ENCODE measurements at places on chromosomes 6 and 20.

DNA sequence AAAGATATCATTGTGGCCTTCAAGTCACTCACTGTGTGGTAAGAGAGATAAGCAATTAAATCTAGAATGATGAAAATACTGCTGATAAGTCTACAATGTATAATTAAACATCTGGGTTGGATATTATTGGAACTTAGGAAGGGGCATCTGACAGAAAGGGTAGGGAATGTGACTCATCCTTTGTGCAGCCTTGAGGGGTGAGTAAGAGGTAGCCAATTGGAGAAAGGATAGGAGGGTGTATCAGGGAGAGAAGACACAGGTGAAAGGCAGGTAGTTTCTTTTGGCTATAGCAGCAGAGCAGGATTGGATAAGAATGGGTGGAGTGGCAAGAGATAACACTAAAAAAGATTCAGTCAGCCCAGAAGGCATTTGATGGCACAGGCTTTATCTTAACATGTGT, 182.0 kb downstream of the COL21A1 start:
- DNase-seq = no peak

DNA sequence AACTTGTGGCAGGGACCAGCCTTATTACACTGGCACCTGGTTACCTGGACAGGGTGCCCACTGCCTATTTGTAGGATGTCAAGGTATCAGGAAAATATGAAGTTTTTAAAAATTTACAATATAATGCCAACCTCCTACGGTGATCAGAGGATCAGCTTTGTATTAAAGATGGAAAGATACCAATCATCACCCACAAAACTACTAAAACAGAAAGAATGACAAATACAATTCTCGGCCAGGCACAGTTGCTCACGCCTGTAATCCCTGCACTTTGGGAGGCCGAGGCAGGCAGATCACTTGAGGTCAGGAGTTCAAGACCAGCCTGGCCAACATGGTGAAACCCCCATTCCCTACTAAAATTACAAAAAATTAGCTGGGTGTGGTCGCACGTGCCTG, 18.4 kb upstream of the PRND start:
- DNase-seq = no peak

DNA sequence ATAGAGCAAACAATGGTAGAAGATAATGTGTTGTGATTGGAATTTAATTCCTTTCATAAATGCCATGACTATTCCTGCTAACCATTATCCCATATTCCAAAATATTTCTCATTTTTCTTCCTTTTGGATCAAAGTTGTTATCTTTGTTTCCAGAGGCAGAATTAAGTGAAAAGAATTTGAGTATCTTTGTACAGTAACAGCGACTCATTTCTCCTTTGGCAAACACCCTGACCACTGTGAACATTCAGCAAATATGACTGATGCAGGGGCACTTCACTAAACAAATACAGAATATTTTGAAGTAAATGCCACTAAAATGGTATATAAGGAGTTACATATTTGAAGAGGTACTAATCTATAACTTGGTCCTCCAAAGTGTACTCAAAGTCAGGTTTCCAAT, 105.0 kb upstream of the LAMP5 start:
- DNase-seq = no peak

GRCh38 chr20:45987108-45987780, 15.2 kb upstream of the ZNF335 start:
- no peak for DNase-seq

DNA sequence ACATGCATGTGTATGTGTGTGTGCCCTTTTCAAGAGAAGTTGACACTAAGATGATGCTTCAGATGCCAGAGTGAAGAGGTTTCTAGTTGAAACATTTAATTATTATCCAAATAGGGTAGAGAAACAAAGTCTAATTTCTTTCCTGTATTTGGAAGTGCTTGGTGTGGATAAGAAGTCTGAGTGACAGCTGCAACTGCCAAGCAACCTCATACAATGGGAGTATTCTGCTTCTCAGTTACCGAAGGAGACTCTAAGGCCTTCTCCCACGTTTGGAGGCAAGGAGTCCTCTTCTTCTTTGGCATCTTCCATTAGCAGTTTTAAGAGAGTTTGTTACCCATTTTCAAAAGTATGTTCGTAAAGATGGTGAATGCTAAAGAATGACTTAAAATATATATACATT, 82.4 kb downstream of the HDGFL1 start:
- DNase-seq = no peak

DNA sequence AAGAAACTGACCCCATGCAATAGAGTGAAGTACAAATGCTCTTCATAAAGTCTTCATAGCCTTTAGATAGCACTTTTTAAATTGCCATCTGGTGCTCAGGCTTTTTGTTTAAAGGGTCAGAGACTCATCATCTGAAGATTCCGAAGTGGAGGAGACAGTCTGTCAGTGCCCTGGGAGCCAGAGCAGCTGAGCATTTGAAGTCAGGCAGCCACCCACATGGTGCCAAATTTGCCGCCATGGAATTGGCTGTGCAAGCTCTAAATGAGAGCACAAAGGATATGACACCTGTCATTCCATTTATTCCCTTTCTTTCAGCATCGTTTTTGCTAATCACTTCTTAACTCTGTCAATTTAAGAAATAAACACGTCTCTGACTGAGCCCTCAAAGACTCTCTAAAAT, 32.8 kb upstream of the CEP162 start:
- no peak for DNase-seq

DNA sequence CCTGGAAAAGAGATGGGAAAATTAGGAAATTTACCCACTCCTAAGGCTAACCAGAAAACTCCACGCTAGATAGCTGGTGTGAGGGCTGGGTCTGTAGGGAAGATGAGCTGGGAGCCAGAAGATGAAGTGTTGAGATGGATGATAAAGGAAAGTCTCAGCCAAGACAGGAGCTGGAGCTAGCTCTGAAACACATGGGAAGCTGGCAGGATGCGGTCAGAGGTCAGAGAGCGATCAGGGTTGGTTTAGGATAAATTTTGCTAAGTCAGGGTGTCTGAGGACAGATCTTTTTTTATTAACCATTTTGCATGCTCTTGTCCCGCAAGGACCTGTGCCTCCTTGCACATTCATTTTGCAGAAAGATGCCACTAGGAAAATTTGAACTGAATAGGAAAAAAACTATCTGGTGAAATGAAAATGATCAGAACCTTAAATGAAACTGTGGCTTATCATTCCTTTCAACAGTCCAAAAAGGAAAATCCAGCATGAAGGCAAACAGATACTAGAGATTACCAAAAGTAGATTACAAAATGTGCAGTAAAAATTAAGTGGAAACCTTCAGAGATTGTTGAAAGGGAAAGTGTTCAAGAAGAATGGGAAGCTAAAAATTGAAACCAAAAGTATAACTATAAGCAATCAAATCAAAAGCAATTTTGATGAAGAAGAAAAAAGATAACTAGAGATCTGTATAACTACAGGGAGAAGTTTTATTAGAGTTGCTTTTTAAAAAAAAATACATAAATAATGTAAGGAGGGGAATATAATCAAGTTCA, 10.7 kb upstream of the EDN1 start:
- DNase-seq = no peak

DNA sequence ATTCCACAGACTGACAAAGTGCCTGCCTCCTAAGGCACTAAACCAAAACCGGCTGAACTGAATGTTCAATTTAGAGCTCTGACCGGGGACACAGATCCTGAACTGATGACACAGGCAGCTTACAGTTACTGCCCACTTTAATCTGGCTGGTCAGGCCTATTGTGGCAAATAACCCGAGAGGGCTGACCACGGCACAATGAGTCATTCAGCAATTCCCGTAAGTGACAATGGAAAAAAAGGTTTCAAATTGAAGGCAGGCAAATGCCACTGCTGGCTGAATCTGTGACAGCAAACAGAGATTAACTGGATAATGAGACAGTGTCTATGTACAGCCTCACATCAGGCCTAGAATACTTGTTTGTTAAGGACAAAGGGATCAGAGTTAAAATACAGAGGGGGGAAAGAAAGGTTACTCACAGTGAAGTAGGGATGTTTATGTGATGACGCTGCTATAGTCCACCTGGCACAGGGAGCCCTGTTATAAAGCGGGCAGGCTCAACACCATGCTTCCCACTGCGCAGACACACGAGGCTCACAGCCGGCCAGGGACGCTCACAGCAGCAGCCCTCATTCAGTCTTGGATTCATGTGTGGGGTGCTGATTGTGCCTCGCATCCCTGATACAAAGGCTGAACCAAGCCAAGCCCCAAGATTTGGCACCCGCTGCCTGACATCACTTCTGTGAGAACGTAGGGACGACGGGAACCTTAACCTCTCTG, 54.4 kb downstream of the RTN4IP1 start:
- DNase-seq = no peak

DNA sequence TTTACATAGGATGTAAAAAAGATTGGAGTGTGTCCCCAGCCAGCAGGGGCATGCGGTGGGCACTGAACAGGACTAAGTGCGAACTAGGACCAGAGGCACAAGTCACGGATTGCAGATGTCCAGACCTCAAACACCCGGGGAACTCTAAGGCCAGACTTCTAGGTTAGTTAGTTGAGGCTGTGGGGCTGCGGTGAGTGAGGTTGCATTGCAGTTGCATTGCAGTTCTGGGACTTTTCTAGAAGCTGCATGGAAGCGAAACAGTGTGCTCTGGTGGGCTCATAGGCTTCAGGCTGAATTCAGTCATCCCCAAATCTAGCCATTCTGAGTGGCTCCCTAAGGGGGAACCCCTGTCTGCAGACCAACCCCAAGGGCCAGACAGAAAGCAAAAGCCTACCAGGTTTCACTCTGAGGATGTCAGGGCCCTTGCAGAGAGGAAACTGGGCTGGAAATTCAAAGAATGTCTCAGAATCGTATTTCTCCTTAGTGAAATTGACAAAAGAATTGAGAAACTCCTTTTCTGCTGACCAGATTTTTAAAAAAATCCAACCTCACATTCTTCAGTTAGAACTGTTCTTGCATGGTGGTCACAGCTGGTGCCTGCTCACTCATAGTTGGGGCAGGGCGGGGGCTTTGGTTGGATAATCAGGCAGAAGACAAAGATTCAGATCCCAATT, 182.8 kb downstream of the ZDHHC14 start:
- no peak for DNase-seq

DNA sequence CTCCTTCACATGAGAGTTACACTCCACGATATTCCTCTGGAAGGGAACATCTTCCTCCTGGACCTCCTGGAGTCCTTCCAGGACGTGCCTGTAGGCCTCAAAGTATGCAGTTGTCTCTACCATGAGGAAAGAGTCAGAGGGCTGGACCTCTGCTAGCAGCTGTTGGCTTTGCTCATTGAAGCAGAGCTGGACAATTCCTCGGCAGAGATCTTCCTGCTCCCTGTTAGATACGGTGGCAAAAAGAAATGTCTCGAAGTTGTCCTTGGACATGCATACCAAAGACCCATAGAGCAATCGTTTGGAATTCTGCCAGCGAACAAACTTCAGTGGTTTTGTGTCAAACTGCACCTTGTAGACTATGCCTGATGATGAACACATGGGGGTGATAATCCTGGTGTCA, 7.7 kb downstream of the ZNFX1 start:
- DNase-seq = no peak

GRCh38 chr6:108578595-108579327, 18.0 kb downstream of the FOXO3 start:
- DNase-seq = no peak

DNA sequence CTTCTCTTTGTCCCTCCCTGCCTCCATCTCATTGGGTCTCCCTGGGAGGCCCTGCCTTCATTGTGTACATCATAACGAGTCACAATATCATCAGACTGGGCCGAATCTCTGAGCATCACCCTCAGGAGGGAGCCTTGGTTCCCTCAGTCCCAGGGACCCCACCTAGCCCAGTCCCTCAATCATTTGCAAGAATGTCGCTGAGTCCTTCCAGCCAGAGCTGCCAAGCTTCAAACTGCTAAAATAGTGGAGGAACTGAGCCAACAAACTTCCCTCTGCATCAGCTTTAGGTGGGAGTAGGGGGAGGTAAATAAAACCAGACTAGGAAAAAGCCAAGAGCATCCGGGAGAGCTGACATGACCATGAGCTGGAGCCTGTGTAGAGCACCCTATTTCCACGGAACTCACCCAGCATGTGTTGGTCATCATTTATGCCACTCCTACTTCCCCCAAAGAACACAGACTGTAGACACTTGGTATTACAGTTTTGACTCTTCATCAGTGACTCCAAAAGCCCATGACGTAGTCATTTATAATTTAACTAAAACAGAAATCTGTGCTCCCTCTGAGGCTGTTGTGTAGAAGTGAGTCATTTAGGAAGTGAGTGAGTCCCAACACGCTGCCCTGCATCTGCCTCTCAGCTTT, 28.8 kb upstream of the IL17A start:
- no peak for DNase-seq

- no peak for DNase-seq
Observed at GRCh38 chr6:55713436-55713835, 134.4 kb upstream of the HMGCLL1 start.

DNA sequence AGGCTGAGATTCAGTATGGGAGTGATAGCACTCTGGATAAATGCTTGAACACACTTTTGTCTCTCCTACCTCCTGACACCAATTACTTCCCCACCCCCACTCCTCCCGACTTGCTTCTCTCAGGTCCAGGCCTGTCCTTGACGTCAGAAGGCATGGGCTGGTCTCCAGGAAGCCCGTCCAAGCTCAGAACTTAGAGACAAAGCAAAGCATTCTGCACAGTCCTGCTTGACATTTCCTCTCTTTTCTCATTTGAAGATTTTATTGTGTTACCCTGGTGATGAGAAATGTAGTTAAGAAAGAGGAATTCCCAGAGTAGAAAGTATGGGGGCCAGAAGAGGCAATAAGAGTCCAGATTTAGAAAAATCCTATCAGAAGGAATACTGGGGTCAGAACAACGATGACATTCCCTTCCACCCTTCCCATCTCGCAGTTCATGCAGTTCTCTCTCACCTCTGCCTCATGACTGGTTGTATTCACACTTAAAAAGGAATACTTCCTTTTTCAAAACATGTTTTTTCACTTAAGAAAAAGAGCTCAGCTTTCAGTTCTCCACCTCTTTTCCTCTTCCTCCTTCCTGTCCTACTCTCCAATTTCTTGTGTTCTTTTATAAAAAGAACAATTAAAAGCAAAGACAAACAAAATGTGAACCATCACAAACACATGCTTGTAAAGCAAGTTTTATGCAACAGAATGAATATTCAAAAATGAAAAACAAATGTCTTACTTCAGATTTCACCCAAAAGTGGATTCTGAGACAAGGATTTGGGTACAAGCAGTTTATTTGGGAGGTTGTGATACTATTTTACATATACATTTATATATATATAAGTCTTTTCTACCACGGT, 18.5 kb upstream of the FAM184A start:
- DNase-seq = no peak

DNA sequence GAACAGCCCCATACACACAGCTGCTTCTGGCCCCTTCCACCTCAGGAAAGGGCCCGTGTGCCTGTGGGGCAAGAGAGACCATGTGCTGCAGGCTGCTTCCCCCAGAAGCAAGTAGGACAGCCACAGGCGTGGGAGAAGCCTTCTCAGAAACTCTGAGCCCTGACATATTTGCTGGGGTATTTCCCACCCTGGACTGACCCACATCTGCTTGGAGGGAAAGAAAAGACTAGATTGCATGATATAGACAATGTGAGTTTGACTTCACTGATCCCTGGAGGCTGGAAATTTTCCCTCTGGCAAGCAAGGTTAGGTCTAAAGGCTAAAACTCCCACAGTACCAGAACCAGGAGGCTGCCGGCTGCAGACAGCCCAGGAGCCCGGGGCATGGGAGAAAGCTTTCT, 213.3 kb upstream of the SSTR4 start:
- no peak for DNase-seq
